ENCODE measurements at places on chromosomes 4 and X.

DNA sequence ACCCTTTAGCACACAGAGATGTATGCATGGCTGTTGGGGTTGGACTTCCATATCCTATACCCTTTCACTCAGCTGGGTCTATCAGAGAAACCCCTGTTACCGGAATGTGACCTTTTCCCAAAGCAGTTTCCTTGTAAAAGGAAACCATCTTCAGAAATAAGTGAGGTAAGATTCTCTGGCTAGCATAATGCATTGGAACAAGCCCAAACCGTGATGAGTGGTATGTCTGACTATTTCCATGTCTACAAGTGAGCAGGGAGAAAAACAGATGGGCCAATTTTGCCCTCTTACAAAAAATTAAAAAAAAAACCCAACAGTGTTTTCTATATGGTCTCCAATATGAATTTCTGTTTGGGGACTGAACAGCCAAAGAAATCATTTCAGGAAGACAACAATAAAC is 283.9 kb downstream of the SMARCA1 start:
- no peak for DNase-seq

DNA sequence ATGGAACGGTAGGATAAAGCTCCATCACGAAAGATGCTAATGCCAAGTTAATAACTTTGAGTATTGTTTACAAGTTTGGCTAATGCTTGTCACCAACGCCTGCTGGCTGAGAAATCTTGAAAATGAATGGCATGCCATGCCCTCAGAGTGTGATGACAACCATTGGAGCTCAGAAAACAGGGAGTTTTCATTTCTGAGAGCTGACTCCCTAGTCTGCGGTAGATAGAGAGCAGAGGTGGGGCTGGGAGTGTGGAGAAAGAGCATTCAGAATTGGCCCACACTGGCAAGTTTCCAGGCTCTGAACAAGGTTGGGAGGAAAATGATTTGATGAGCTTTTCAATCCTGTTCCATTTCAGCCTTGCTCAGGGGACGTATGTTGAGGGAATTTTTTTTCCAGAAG is 183.9 kb downstream of the CPEB2 start:
- DNase-seq, result no peak

DNA sequence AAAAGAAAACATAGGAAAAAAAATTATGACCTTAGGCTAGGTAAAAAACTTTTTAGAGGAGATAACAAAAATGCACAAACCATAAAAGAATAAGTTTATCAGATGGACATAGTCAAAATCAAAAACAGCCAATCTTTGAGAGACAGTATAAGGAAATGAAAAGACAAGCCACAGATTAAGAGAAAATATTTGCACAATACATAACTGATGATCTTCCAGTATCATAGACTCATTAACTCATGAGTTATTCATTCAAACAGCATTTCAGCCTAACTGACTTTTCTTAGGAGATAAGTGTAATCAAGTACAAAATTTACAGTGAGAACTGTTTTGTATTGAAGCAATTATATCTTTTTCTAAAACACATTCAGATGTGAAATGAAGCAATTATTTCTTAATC is 183.8 kb downstream of the FBXO8 start:
- DNase-seq, result no peak

DNA sequence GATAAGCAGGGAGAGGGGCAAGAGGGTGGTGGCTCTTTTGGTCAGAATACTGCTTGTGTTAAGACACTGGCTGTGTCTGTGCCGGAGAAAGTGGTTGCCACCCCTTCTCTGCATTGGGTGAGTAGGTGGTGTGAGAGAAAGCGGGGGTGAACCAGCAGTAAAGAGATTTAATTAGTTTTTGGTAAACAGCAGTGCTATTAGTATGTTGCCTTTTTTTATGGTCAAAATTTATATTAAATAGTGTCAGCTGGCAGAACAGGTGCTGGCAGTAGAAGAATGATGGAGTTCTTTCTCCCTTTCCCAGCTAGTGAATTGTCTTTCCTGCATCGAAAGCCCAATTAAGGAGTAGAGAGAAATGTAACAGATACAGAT is 181.6 kb downstream of the LARP7 start:
- DNase-seq, result no peak

DNA sequence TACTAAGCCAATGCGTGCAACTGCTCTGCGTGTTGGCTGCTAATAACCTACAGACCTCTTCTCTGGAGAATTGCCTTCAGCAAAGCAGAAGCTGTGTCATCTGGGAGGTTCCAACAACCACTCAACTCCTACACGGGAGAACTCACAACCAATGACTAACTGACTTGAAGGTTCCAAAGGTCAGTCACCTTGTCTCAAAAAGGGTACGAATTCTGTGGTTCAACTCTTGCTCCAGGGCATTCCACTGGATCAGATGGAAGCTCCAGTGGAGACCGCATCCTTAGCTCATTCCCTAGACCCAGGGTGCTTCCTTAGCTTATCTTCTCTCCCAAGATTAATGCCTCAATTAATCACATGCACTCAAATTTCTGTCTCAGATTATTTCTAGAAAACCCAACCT is 222.7 kb downstream of the CHIC2 start:
- no peak for DNase-seq

DNA sequence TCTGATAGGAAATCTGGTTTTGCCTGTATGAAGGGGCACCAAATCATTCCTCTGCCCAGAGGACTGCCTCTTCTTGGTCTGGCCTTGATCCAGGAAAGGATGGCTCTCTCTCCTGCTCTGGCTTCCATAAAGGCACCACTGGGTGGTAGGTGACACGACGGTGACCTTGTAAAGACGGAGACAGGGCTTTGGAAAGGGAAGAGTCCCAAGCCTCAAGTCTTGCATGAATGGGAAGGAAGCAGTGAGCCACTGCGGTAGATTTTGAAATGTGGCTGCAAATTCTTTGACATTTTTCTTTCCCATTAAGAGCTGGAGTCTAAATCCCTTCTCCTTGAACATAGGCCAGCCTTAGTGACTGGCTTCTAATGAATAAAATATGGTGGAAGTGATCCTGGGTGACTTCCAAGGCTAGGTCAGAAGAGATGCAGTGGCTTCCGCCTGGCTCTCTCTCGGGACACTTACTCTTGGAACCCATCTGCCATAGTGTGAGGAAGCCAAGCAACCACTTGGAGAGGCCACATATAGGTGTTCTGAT is 347.4 kb downstream of the BCOR start:
- no peak for DNase-seq

DNA sequence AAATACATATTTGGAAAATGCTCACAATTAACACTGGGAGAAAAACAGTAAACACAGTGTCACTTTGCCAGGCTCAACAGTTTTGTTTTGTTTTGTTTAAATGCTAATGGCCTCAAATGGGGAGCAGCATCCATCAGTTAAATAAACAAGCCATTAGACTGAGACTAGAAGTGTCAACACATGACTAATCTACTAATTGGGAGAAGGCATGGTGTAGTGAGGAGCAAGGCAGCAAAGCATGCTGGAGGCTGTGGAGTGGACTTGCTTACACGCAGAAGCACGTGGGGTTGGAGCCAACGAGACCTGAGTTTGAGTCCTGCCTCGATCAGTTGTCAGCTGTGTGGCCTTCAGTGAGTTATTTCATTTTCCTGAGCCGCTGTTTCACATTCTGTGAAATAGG is 29.0 kb downstream of the UTP14A start:
- no peak for DNase-seq

GRCh38 chr4:173318648-173319211 is 15.4 kb downstream of the HMGB2 start:
- DNase-seq, result no peak

DNA sequence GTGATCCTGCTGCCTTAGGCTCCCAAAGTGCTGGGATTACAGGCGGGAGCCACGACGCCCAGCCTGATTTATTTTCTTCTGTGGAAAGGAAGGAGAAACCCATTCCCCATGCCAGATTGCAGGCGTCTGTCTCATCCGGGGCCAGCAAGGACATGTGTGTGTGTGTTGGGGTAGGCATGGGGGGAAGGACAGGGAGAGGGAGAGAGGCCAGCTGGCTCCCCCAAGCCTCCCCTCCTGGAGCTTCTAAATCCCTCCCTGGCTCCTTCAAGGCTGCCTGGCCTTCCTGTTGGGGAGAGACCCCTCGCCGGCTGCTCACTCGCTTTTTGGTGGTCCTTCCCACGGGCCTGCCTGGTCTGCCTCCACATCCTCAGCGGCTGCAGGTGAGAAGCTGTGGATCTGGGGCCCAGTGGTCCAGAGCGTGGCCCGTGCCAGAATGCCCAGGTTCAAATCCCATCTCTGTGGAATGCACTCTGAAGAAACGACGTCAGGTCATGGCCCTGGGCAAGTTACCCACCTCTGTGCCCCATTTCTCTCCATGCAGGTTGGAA is 1.3 kb upstream of the PLXNB3 start:
- DNase-seq, result no peak

GRCh38 chrX:129690435-129690834 is 35.7 kb upstream of the APLN start:
- no peak for DNase-seq

DNA sequence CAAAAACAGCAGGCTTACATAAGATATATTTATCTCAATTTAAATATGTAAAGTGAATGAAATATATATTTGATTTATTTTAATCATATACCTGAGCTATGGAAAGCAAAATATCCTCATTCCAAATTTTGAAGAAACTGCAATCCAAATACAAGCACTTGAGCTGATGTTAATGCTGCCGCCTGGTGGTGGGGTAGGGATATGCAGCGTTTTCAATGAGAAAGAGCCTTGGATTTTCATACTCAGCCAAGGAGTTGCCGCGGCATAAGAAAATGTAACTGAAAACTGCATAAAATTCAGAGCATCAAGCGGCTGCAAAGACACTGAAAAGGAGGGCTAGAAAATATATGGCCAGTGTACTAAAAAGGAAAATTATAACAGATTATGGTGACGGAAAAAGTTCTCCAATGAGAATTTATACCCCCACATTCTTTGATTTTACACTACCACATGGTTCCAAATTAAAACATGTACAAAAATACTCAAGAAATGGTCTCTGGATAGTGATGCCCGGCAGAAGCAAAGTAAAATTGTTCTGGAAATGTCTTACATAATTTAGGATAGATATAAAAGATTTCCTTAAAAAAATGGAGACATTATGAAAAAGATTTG is 660.3 kb upstream of the PITX2 start:
- DNase-seq, result peak; percentile 19
